ENCODE measurements at places on chromosomes 6 and 20.

- DNase-seq, result no peak
These were observed 329.5 kb downstream of the TPBG start for GRCh38 chr6:82693094-82693493.

DNA sequence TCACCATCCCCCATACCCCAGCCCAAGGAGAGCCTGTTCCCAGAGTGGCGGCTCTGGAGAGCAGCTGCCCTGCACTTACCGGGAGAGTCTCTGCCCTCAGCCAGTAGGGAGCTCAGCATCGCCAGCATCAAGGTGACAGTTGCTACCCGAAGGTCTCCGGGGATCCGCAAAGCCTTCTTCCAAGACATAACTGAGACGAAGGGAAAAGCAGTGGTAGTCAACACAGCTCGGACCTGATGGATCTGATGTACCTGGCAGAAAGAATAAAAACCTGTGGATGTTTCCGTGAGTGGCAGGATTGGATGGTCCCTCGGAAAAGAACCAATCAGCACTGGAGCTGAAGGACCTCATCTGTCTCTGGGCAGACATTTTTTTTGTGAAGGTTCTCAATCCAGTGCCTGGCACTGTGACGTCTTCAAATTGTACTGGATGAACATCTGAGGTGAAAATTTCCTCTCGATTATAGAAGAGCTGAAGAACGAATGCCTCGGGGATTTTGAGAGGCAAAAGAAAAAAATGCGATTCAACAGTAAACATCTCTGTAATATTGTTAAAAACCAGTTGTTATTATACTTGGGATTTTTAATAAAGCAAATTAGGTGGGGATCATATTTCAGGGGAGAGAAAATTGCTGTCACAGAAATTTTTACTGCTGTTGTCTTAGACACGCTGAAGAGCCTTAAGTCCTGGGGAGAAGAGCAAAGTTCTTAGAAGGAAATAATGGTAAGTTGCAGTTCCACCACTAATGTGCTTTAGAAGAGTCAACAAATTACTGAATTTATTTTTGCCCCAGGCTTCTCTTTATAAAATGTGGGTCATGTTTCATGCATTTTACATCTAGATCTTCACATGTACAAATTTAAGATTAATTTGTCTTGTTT lies at the start of gene HLA-DQB1:
TSS of gene HLA-DQB1 (minus strand) at position 238 of the 881 bp plus-strand sequence. CDS start at position 188, 50 bp downstream.
- DNase-seq, result peak; percentile 84

- no peak for DNase-seq
These were observed 34.6 kb upstream of the PNPLA1 start for GRCh38 chr6:36235309-36235708.

DNA sequence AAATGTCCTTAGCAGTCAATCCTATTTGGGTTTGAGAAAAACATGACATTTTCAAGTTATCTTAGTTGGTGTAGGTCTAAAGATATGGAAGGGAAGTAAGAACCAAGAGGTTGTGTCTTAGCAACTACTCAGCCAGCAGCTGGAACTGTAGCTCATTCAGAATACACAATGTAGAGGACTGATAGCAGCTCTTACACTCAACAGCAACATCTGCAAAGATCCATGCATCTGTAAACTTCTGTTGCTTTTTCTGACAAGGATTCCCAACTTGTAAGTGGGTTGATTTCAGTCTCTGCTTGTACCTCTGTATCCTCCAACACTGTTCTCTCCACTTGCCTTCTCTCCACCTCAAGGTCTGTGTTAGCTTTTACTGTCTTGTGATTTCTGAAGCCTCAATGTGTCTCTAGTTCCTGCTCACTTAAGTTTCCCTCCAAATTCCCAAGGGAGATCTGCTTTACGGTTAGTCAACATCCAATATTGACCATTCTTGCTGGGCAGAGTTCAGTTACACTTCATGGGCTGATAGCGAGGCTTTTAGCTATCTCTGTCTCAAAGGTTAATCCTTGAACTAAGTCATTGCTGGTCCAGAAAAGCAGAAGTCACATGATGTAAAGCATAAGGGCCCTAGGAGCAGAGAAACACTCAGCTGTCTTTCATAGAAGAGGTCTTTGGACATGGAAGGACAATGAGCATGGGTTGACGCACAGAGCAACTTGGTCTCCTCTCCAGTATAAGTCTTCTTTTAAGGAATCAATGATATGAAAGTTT lies 71.6 kb upstream of the LGSN start:
- DNase-seq, result no peak

GRCh38 chr6:106925948-106926347 lies 48.6 kb downstream of the CD24 start:
- DNase-seq, result no peak

DNA sequence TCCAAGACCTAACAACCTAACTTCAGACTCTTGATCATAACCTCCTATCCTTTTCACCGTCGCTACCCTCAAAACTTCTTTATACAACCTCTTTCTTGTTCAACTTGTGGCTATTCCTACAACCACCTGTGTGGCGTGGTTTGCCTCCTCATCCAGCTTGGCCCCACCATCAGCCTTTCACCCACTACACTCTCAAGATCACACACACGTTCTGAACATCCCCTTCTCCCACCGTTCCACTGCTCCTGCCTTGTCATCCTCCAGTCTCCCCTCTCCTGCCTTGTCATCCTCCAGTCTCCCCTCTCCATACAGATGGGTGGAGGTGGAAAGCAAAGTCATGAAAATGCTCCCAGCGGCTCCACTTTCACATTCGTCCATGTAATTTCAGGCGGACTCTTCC lies 14.0 kb downstream of the MAK start:
- no peak for DNase-seq

DNA sequence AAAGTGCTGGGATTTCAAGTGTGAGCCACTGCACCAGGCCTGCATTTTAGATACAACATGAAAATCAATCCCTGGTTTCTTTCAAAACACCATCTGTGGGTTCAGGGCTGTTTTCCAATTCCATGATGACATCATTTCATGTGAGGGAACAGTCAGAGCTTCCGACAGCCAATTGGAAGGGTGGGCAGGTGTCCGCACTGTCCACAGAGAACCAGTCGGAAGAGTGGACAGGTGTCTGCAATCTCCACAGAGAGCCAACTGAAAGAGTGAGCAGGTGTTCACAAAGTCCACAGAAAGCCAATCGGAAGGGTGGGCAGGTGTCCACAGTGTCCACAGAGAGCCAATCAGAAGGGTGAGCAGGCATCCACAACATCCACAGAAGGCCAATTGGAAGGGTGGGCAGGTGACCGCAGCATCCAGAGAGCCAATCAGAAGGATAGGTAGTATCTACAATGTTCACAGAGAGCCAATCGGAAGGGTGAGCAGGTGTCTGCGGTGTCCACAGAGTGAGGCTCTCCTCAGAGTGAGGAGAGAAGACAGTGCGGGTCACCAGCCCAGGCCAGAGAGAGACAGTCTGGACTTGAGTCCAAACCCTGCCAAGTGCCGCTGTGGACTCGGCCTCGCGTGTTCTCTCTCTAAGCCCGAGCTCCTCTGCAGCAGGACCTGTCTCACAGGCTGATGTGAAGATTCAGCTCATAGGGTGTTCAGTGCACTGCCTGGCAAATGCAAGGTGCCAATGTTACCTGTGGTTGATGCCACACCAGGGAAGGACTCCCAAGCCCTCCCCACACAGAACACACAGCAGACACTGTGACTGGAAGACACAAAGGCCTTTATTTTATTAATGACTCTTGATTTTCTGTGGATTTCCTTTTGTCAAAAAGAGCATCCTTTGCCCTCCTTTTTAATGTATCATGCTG lies 57.3 kb downstream of the DLL1 start:
- DNase-seq, result no peak

DNA sequence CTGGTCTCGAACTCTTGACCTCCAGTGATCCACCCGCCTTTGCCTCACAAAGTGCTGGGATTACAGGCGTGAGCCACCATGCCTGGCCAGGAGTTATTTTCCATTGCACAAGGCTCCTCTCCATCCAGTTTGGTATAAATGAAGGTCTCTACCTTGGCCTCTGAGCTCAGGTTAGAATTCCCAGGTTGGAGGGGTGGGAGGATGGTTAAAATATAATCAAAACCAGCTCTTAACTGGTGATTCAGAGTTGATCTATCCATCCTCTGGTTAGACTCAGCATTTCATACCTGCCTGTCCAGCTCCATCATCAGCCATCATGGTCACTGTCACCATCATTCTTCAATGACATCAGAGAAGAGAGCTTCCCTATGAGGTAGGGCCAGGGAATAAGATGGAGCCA lies 2.6 kb upstream of the SLC22A7 start:
- no peak for DNase-seq

DNA sequence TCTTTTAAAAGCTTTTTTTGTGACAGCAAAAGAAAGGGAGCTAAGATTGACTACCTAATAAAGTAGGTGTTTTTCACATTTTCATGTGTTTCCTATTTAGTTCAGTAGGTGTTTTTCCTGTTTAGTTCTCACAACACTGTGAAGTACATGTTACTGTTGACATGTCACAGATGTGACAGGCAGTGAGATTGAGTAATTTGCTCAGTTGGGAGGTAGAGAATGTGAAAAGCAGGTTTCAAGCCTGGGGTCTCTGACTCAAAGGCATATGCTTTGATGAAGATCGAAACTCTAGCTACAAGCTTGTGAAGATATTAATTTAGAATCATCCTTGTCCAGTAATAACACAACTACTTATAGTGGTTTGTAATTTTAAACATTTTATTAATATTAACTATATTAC lies 43.1 kb downstream of the SLX4IP start:
- peak; percentile 44 for DNase-seq

- DNase-seq, result no peak
These were observed 4.0 kb downstream of the SENP6 start for GRCh38 chr6:75605635-75606034.
